ENCODE measurements at places on chromosomes 12 and 14. TPM values are rescaled to one million over a fixed set of nuclear protein-coding genes. Genes with fewer than 3 reads are reported as not detected.
A peak's percentile ranks its signal among the peaks of the same experiment; 100 is the strongest.

Gene VASH1
- 13.3 TPM for total RNA-seq

DNA sequence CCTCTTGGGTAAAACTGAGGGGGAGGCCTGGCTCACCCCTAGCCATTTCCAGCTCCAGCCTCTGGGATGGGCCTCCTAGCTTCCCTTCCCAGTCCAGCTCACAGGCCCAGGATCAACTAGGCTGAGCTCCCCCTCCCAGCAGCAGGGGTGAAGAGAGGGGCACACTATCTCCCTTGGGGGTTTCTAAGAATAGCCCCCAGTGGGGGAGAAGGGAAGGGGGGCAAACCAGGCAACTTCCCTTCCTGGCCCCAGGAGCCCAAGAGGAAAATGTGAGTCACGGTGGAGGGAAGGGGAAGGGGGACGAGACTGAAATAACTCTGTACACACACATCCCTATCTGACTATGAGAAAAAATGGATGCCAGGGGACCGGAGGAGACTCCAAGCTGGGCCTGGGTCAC, 9.0 kb downstream of the ADCY6 start:
- peaks cover 4% of the 10 kb centered on the region for H3K4me1 ChIP-seq
- no peaks in the 10 kb centered on the region for H3K27me3 ChIP-seq
- no peak overlapping the region for H3K27ac ChIP-seq
- no peak overlapping the region for H3K4me3 ChIP-seq
- H3K36me3 ChIP-seq = peaks cover 2% of the 10 kb centered on the region
- no peak for DNase-seq

- H3K27me3 ChIP-seq = peaks cover 14% of the 10 kb centered on the region
- no peak overlapping the region for H3K4me3 ChIP-seq
- no peak overlapping the region for H3K27ac ChIP-seq
- DNase-seq = no peak
These were observed 299.6 kb downstream of the DPF3 start for GRCh38 chr14:72594099-72594901.

DNA sequence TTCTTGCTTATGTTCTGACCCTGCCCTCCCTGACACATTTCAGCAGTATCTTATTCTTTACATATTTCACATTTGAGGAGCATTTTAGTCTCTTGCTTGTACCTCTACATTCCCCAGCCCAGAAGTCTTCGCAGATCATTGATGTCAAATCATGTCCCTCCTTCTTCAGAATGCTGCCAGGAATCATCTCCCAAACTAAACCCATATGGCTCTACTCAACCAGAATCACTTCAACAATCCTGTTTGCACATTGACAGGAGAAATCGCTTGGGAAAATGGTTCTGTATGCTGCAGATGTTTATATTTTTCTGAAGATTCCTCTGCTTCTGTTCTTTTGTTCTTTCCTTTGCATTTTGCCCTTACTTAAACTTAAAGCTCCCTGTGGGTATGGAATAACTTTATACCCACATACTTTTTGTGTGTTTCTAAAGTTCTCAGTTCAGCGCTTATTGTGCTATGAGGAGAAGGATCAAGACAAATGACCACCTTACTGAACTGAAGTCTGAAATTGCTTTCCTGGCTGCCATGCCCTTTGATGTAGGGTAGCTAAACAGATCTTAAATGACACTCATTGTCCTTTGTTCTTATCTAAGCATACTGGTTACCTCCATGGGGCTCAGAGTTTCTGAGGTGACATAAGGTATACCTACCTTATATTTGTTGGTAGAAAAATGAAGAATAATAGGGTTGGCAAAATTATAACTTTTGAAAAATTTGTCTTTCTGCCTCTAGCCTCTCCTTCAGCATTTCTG, 134.6 kb downstream of the SLC25A21 start:
- no peak overlapping the region for H3K27ac ChIP-seq
- DNase-seq = no peak
- no peak overlapping the region for H3K4me3 ChIP-seq
- H3K4me1 ChIP-seq = no peaks in the 10 kb centered on the region

DNA sequence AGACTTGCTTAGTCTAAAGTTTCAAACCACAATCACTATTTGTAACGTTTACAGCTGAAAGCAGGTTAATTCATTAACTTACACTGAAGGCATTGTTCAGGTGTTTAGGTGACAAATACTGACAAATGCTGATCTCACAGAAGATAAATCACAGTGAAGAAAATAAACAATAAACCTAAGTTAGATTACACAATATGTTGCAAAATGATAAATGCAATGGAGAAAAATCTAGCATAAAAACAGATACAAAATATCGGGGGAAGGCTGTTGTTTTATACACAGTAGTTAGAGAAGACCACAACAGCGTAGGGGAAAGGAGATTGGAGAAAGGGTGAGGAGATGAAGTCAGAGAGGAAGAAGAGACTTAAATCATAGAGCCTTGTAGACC, 3.0 kb downstream of the SCAF11 start:
- H3K27ac ChIP-seq = no peak overlapping the region
- no peak overlapping the region for H3K4me3 ChIP-seq
- H3K27me3 ChIP-seq = no peaks in the 10 kb centered on the region
- H3K36me3 ChIP-seq = peaks cover 4% of the 10 kb centered on the region
- H3K4me1 ChIP-seq = peaks cover 6% of the 10 kb centered on the region
- DNase-seq = no peak

DNA sequence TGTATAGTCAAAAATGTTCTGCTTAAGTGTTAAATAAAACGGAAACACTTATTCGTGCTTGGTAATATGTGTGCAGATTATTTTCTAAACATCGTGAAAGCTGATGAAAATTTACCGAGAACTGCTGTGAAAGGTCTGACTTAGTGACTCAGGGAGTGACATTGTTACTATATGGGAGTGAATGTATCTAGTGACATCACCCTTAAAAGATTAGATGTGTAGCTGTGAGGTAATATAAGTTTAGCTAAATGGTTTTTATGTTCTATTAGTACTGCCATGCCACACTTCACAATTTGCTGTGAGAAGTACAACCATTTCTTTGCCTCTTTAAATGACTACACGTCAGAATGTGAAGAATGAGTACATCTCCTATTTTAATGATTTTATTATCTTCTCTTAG, 1.3 kb downstream of the COX8C start:
- no peaks in the 10 kb centered on the region for H3K27me3 ChIP-seq
- no peak overlapping the region for H3K4me3 ChIP-seq
- no peak overlapping the region for H3K27ac ChIP-seq
- DNase-seq = no peak
- H3K4me1 ChIP-seq = no peaks in the 10 kb centered on the region

- no peak for DNase-seq
- H3K36me3 ChIP-seq = no peaks in the 10 kb centered on the region
- no peak overlapping the region for H3K27ac ChIP-seq
- no peaks in the 10 kb centered on the region for H3K27me3 ChIP-seq
These were observed 113.3 kb downstream of the FOXN3 start for GRCh38 chr14:89303456-89304435.

Gene MORN3
- total RNA-seq = 0.34 TPM

GRCh38 chr12:122732170-122732569, 1.5 kb upstream of the HCAR1 start:
- H3K4me1 ChIP-seq = no peaks in the 10 kb centered on the region
- H3K4me3 ChIP-seq = no peak overlapping the region
- DNase-seq = no peak

DNA sequence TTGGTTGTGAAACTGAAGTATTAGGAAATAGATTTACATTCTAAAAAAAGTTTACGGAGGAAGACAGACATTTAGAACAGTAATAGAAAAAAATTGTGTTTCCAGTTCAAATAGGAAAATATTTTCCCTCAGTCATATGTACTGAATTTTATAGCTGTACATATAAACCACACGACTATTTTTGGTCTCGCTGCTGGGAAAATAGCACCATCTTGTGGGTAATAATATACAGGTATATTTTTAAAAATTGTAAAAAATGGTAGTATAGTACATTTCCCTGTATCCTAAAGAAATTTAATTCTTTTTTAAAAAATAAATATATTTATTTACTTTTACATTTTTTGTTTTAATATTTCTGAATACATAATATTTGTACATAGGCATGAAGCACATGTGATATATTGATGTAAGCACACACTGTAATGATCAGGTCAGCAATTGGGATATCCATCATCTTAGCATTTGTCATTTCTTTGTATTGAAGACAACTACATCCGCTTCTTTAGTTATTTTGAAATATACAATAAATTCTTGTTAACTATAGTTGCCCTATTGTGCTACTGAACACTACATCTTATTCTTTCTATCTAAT, 168.6 kb downstream of the ALX1 start:
- no peak overlapping the region for H3K4me3 ChIP-seq
- no peaks in the 10 kb centered on the region for H3K36me3 ChIP-seq
- H3K4me1 ChIP-seq = no peaks in the 10 kb centered on the region
- no peaks in the 10 kb centered on the region for H3K27me3 ChIP-seq
- no peak for DNase-seq
- H3K27ac ChIP-seq = no peak overlapping the region

Gene NKX2-8
- 7.5 TPM for total RNA-seq

- peaks cover 34% of the 10 kb centered on the region for H3K4me1 ChIP-seq
- H3K4me3 ChIP-seq = no peak overlapping the region
- no peaks in the 10 kb centered on the region for H3K36me3 ChIP-seq
These were observed 23.4 kb downstream of the ASPG start for GRCh38 chr14:104108570-104109541.

DNA sequence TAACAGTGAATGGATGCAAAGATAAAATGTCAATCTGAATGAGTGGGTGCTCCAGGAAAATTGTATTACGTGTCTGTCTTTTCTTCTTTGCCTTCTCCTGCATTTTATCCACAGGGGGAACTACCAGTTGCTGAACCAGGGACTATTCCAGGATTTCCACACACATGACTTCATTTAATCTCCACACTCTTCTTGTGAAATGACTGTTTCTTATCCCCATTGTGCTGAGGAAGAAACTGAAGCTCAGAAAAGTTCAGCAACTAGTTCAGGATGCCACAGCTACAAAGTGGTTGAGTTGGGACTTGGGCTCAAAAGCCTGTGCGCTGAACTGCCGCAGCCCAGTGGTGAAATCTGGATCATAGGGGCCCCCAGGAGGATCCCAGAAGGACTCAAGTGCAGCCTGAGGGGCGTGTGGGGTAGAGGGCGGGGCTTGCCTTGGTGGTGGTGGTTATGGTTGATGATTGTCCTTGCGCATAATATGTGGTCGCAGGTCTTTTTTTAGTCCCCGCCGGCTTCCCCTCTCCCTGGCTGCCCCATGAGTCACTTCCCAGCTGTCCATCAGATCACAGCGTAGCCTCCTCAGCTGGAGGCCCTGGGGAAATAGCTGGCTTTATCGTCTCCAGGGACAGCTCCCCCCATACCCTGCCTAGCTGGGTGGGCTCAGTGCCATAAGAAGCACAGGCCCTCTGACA, 235.2 kb upstream of the CRY1 start:
- peaks cover 65% of the 10 kb centered on the region for H3K4me1 ChIP-seq
- H3K4me3 ChIP-seq = peak overlapping the region; percentile 8
- H3K36me3 ChIP-seq = no peaks in the 10 kb centered on the region
- H3K27me3 ChIP-seq = no peaks in the 10 kb centered on the region
- H3K27ac ChIP-seq = no peak overlapping the region
- no peak for DNase-seq

GRCh38 chr12:112513471-112513870, 94.7 kb downstream of the PTPN11 start:
- no peaks in the 10 kb centered on the region for H3K27me3 ChIP-seq
- H3K27ac ChIP-seq = no peak overlapping the region
- no peaks in the 10 kb centered on the region for H3K36me3 ChIP-seq
- H3K4me1 ChIP-seq = no peaks in the 10 kb centered on the region
- no peak for DNase-seq

DNA sequence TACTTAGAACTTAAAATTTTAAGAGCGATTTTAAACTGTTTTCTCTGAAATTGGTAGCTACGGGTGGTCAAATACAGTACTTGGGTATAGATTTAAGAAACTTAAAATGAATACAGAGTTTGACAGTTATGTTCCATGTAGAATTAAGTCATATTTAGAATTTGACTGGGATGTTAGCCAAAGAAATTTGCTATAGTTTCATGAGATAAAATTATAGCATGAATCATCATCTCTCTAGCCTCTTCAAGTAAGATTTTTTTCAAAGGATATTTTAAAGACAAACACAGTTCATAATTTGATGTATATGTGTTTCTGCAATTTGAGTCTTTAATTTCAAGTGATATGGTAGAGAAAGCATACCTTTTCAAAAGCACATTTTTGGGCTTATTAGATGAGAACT, 41.0 kb downstream of the ZCRB1 start:
- H3K4me1 ChIP-seq = no peaks in the 10 kb centered on the region
- no peak overlapping the region for H3K4me3 ChIP-seq
- no peaks in the 10 kb centered on the region for H3K27me3 ChIP-seq
- no peak for DNase-seq
- H3K27ac ChIP-seq = no peak overlapping the region

- no peaks in the 10 kb centered on the region for H3K4me1 ChIP-seq
- H3K27me3 ChIP-seq = no peaks in the 10 kb centered on the region
- peak; percentile 10 for DNase-seq
These were observed 97.1 kb downstream of the SCAF11 start for GRCh38 chr12:45893240-45893639.

Gene KLRD1
- 0.27 TPM for total RNA-seq

GRCh38 chr12:48800457-48800856, 11.6 kb upstream of the ADCY6 start:
- H3K27ac ChIP-seq = no peak overlapping the region
- DNase-seq = no peak
- peaks cover 9% of the 10 kb centered on the region for H3K4me1 ChIP-seq
- no peak overlapping the region for H3K4me3 ChIP-seq
- no peaks in the 10 kb centered on the region for H3K36me3 ChIP-seq

- no peaks in the 10 kb centered on the region for H3K36me3 ChIP-seq
- no peak overlapping the region for H3K27ac ChIP-seq
- H3K4me3 ChIP-seq = no peak overlapping the region
These were observed 25.4 kb downstream of the BCL11B start for GRCh38 chr14:99246536-99247097.

DNA sequence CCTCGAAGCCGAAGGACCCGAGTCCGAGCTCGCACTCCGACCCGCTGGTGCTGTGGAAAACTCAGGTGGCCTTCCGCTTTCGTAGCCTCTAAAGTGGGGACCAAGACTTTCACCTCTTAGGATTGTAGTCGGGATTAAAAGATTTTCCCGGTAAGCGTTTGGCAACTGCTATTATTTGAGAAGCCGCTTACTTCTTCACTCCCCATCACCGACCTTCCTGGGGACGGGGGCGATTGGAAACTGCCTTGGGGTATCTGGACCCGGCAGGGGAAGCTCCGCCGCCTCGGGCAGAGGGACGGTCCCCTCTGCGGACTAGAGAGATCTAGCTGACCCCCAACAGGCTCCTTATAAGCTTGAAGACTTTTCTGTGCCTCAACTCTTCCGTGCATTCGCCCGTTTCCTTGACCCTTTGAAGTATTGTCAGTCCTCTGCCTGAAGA, 659 bp downstream of the TRAFD1 start:
- DNase-seq = no peak
- H3K27me3 ChIP-seq = no peaks in the 10 kb centered on the region
- peak overlapping the region; percentile 33 for H3K27ac ChIP-seq
- H3K36me3 ChIP-seq = peaks cover 6% of the 10 kb centered on the region
- H3K4me1 ChIP-seq = peaks cover 34% of the 10 kb centered on the region

DNA sequence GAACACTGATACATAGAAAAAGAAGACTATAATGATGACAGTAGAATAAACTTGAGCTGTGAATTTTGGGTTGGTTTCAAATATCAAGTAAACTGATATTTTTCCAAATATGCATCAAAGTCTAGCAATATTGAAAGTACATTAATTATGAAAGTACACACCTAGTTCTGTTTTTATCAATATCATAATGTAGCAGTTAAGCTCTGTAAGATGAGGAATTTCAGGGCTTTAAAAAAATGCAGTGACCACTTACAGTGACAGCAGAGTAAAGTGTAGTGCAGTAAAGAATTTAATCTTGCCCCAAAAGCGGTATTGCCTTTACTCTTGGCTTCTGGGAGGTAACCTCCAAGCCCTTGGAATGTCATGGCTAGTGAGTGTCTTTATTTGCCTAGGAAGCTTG, 102.9 kb upstream of the ABCD2 start:
- no peak overlapping the region for H3K27ac ChIP-seq
- H3K36me3 ChIP-seq = no peaks in the 10 kb centered on the region
- H3K4me3 ChIP-seq = no peak overlapping the region
- H3K4me1 ChIP-seq = no peaks in the 10 kb centered on the region
- no peaks in the 10 kb centered on the region for H3K27me3 ChIP-seq
- no peak for DNase-seq

Gene SSTR1
- total RNA-seq = not detected
